ENCODE measurements at places on chromosomes 1 and 21. TPM values are rescaled to one million over a fixed set of nuclear protein-coding genes. Genes with fewer than 3 reads are reported as not detected.

DNA sequence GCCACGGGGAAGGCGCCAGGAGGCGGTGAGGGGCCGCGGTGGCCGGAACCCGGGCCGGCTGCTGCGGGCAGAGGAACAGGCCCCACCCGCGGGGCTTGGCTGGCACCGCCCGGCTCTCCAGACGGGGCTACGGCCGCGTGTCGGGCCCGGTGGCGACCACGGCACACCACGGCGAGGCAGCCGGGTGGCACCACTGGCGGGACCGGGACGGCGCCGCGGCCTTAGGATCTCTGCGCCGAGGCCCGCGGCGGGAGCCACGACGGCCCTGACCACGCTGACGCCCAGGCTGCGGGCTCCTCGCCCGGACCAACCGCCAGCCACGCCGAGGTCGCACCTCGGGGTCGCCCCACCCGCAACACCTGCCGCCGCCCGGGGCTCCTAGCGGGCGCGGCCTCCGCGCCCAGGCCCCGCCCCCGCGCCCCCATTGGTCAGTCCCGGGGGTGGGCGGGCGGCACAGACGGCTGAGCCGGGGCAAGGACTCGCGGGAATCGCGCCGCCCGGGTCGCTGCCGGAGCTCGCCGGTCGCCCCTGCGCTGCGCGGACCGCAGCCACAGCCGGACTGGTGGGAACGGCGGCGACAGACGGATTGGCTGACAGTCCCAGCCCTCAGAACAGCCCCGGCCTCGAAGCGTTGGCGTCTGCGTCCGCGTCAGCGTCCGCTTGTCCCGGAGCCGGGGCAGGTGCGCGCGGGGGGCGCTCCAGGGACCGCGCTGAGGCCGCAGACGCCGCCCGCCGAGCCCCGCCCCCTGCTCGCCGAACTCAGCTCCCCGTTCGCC, at the start of gene BMP8A:
Gene BMP8A (plus strand): TSS at position 491 of the 776 bp plus-strand sequence. CDS start 356 bp downstream, outside the sequence.
- peaks cover 12% of the 10 kb centered on the region for H3K36me3 ChIP-seq
- DNase-seq = peak; percentile 70
- no peak within 1 kb of the TSS for H3K27ac ChIP-seq
- H3K4me3 ChIP-seq = peak within 1 kb of the TSS; percentile 47
- peaks cover 8% of the 10 kb centered on the region for H3K27me3 ChIP-seq
- no peaks in the 10 kb centered on the region for H3K4me1 ChIP-seq

The CD101 gene
- total RNA-seq = 1.7 TPM

The TAS1R1 gene
- not detected for total RNA-seq

The OR10J1 gene
- total RNA-seq = not detected

The MORC3 gene
- total RNA-seq = 30.0 TPM

The USF1 gene
- 57.9 TPM for total RNA-seq
